NCI-H2081 treated with DMSO at 0.1 percent for 48 hours (cell line): ENCODE measurements at places on chromosomes 2 and 18.
A peak's percentile ranks its signal among the peaks of the same experiment; 100 is the strongest.

GRCh38 chr2:9178904-9179571 is 27.6 kb upstream of the ASAP2 start:
- DNase-seq, result peak; percentile 70

DNA sequence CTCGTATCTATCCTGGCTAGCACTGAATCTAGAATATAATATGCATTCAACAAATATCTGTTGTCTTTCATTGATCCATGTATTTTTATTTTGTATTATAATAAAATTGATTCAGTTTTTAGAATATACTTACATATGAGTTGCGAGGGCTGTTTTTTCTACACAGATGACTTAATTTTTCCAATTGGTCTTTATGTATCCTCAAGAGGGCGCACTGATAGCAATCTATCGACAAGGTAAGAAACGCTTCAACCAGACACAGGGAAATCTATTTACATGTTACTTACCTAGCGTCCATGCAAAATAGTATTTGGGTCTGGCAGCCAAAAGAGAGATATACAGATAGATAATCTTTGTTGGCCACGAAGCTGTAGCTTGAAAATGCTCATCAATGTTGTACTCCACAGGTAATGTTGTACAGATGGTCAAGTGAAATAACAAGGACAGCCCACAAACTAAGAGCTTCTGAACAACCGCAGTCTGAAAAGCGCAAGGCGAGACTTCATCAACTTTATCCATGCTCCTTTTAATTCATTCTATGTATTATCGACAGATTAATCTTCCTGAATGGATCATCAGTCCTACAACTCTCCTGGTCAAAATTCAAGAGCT is 35.5 kb upstream of the KIDINS220 start:
- peak; percentile 61 for DNase-seq

DNA sequence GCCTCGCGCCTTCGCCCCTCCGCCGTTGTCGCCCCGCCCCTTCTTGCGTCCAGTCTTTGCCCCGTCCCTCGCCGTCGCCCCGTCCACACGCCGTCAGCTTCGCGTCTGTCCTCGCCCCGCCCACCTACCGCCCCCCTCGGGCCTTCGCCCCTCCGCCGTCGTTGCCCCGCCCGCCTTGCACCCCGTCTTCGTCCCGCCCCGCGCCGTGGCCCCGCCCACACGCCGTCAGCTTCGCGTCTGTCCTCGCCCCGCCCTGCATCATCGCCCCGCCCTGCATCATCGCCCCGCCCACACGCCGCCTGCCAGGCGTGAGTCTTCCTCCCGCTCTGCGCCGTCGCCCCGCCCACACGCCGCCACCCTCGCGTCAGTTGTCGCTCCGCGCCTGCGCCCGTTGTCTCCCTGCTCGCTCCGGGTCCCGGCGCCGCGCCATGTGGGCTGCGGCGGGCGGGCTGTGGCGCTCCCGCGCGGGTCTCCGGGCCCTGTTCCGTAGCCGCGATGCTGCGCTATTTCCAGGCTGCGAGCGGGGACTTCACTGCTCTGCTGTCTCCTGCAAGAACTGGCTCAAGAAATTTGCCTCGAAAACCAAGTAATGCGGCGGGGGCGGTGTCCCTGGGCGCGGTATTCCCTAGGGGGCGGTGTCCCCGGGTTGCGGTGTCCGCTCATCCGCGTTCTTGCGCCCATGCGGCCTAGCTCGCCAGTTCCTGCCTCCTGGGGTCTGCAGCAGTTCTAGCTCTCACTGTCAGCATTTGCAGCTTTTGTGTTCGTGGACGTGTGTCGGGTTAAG is at the start of gene RBFA:
Gene RBFA (plus strand): TSS at position 367 of the 784 bp plus-strand sequence. CDS start 62 bp downstream, at position 429.
- peak; percentile 87 for DNase-seq

DNA sequence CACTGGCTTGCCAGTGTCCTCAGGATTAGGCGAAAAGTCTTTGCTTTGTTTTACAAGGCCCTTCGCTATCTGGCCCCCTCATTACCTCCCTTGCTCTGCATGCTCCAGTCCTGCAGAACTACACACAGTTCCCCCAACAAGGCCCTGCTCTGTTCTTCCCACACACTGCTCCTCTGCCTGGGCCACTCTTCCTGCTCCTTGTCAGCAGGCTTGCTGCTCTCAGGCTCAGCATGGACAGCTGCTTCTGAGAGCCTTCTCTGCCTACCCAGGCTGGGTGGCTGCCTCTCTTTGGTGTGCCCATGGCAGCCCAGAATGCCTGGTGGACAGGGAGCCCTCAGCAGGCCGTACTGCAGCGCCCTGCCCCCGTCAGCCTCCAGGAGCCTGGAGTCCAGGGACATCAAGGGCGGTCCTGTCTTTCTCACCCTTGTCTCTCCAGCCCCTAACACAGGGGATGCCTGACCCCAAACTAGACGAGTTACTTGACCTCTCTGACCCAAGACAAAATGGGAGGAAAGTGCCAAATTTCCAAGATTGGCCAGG is 111.1 kb downstream of the MSH2 start:
- DNase-seq, result no peak

- no peak for DNase-seq
Measured at GRCh38 chr2:33022395-33022985, 75.7 kb downstream of the LTBP1 start.

- no peak for DNase-seq
Measured at GRCh38 chr2:235734688-235735231, 240.9 kb downstream of the AGAP1 start.

- no peak for DNase-seq
Measured at GRCh38 chr2:206716623-206717022, 1.6 kb downstream of the DYTN start.

DNA sequence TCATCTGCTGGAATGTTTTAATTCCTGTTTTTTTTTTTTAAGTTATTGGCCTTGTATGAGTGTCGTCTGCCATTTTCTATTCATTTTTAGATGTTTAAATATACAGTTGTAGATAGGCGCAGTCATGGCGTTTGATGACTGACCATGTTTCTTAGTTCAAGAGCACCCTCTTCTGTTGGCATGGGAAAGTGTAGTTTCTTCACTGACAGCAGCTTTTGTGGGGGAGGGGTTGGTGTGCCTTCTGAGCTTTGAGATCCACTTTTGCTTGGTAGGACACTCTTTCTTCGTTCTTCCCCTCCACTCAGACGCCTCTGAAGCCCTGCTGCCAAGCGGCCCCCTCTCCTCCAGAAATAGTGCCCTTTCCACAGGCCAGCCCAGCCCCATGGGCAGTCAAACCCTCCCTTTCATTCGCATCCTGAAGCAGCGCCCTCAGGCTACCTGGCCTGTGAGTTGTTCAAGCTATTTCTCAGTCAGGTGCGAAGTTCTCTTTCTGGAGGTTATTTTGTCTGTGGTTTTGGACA is 492.0 kb downstream of the TNS1 start:
- DNase-seq, result peak; percentile 76
